ENCODE measurements at places on chromosomes 6 and 20.

- DNase-seq: peak; percentile 46
Measured at GRCh38 chr6:107716688-107717089, 107.4 kb downstream of the SCML4 start.

- DNase-seq: no peak
Measured at GRCh38 chr6:87731080-87731479, 29.0 kb upstream of the AKIRIN2 start.

- DNase-seq: no peak
Measured at GRCh38 chr6:47133230-47134000, 91.3 kb upstream of the ADGRF1 start.

GRCh38 chr20:16563066-16563806 lies 10.0 kb downstream of the KIF16B start:
- DNase-seq: no peak

DNA sequence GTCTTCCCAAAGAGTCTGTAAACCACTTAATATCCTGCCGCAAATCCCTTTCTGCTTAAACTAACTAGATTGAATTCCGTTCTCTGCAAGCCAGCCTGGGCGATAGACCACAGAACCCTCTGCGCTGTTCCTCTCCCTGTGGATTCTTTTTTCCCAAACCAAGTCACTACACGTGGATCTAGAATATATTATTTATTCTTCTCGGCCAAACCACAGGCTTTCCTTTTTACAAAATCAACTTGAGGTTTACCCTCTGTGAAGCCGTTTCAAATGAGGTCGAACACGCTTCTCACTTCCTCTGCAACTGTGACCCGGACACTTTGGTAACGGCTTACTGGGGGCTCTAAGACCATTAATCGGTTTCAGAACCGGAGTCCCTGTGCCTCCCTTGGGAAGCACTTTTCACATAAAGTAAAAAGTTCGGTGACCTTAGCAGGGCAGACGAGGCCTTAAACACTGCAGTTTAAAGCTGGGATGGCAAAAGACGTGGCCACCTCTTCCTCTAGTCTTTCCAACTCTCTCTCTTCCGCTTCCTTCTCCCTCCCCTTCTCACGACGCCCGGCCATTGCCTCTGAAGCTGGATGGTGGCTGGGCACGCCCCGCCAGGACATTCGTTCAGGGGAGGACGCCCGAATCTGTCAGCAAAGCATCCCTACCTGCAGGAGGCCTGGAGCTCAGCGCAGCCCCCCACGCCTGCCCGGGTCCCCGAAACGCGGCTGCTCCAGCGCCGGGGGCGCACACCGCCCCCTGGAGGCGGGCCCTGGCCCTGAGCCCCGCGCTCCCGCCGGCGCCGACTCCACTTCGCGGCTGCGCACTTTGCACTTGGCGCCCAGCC lies 55.0 kb upstream of the FOXC1 start:
- peak; percentile 38 for DNase-seq

GRCh38 chr20:49272654-49273053 lies 5.2 kb downstream of the ZNFX1 start:
- DNase-seq: no peak

GRCh38 chr6:2450546-2450945 lies 205.1 kb upstream of the GMDS start:
- DNase-seq: no peak

- no peak for DNase-seq
Measured at GRCh38 chr20:34717230-34718095, 13.3 kb downstream of the TP53INP2 start.

GRCh38 chr6:5557506-5557905 lies 296.2 kb downstream of the FARS2 start:
- no peak for DNase-seq

DNA sequence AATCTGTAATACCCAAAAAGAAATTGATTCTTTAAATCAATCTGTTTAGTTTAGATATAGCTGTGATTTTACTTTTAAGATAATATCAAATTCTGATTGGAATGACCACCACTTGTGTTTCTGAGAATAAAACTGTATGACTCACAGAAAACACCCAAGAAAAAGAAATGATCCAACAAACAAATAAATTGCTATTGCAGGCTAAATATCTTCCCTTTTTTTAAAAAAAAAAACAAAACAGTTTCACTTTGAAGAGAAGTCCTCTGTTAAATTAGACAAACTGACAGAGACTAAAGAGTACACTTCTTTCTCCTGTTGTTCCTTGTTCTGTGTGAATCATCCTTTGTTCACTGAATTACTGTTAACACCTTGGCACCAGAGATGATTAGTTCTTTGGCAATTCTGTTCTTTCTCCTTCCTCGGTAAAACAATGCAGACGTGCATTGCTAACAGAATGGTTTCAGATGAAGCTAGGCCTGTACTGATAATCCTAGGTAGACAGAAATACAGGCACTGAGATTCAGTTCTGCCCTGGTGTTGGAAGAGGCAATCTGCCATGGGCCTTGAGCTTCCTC lies 895.2 kb upstream of the CITED2 start:
- DNase-seq: no peak

DNA sequence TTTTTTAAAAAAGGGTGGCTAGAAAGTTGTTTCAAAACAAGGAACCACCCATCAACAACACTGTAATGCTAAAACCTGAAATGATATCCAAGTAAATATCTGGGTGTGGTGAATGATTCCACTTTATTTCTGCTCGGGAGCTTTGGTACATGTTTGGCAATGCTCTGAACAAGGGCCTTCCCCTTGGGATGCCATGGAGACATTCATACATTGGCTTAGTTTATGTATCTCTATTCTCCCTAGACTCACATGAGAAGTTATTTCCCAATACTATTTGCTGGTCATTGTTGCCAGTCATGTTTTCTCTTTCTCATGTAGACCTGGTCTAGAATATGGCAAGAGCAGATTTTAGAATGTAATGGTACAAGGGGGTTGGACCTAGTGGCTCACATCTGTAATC lies 22.9 kb downstream of the ADTRP start:
- DNase-seq: no peak

DNA sequence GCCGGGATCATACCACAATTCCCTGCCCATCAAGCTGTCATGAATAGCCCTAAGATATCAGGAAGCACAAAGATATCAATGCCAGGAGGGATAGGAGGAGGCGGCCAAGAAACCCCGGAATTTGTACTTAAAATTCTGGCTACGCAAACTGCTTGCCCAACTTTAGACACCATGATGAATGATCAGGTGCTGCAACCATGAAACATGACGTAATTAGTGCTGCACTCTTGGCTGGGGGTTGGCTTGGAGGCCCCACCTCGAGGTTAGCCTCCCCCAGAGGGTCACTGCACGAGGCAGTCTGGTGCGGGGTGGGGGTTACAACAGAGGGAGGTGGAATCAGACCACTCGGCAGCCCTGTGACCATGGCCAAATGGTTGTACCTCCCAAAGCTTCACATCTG lies 8.9 kb downstream of the SIRPA start:
- DNase-seq: no peak

DNA sequence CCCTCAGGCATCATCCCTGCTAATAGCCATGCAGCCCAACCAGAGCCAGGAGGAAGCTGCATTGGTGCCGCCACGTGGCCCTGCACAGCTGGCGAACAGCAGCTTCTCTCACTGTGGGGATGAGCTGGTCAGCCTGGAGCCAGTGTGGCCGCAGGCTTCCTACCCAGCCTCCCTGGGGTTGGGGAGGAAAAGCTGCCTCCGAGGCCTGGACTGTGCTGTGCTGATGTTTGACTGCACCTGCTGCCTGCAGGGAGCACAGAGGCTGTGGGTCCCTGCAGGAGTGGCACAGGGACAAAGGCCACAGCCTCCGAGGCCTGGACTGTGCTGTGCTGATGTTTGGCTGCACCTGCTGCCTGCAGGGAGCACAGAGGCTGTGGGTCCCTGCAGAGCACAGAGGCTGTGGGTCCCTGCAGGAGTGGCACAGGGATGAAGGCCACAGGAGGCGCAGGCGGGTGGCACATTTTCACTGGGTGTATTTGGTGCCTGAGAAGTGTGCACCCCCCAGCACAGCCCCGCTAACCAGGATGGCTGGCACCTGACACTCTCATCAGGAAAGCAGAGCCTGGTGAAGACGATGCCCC lies 83.9 kb downstream of the DLL1 start:
- no peak for DNase-seq

DNA sequence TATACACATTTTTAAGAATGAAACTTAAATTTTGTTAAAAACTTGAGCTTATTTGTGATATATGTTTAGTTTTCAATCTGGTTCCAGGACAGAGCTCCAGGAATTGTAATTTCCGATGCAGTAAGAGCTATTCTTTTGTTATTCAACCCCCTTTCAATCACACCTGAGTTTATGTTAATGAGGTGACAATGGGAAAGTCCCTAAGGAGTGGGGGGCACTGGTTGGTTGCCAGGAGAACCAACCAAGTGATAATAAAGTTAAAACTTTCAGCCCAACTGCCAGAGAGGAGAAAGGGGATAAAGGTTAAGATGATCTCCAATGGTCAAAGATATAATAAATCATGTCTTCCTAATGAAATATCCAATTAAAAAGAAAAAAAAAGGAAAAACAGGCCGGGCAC lies 19.8 kb downstream of the MDN1 start:
- no peak for DNase-seq

DNA sequence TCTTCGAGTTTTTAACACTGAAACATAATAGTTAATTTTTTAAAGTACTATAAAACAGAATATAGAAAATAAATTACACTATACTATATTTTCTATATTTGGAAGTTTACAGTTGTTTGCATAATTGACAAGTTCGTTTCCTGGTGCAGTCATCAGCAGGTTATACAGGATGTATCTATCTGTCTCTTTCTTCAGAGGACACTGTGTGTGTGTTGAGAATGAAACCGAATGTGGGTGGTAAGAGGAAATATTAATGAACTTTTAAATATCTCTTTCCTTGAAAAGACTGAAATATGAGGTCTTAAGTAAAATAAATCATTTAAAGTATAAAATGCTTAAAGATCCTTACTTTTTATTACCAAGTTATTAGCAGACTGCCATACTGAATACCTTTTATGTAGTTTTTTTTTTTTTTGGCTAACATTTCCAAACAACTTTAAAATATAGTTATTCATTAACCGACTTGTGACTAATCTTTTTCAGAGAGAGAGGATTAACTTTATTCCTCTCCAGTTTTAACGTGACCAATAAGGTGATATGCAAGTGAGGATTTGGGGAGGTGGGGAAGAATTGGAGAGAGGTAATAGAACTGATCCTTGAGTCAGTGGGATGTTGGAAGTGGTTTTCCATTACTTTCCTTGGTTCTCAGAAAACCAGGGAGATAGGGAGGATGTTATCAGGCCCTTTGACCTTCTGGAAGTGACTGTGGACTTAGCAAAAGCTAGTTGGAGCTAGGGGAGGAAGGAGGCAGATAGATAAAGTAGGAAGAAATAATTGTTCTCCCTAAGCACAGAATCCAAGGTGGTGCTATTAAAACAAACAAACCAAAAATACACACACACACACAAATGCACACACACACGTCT lies 380.0 kb upstream of the FLRT3 start:
- DNase-seq: no peak

GRCh38 chr6:33029328-33030184 lies 20.2 kb upstream of the HLA-DOA start:
- no peak for DNase-seq

GRCh38 chr6:118216751-118217150 lies 309.7 kb downstream of the SLC35F1 start:
- DNase-seq: no peak

DNA sequence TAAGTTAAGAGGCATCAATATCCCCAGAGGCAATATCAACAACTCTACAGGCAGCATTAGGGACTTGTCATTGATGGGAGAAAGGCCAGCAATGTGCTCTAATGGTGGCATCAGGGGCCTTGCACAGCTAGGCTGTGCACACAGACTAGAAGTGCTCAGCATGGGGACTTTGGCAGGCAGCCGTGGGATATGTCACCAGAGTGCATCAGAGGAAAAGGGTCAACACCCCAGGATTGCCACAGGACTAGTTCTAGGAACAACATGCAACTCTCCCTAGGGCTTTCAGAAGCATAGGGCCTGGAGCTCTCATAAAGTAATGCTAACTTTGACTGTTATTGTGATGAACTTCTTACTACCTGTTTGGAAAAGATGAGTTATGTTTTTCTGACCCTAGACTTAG lies 32.2 kb upstream of the OSTM1 start:
- DNase-seq: no peak

DNA sequence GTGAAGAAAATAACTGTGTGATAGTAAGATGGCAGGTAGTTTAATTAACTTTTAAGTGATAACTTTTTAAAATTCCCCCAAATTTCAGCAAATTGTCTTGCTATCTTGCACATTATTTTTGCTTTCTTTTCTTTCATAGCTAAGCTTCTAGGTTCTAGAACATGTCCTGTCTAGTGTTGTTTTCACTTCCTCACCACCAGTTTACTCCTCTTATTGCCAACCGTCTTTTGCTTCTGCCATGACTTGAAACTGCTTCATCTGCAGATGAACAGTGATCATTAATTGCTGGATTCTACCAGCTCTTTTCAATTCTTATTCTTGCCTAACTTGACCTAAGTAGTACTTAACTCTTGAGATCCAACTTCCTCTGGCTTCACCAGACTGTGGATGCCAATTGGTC lies 137.8 kb downstream of the CENPW start:
- no peak for DNase-seq

DNA sequence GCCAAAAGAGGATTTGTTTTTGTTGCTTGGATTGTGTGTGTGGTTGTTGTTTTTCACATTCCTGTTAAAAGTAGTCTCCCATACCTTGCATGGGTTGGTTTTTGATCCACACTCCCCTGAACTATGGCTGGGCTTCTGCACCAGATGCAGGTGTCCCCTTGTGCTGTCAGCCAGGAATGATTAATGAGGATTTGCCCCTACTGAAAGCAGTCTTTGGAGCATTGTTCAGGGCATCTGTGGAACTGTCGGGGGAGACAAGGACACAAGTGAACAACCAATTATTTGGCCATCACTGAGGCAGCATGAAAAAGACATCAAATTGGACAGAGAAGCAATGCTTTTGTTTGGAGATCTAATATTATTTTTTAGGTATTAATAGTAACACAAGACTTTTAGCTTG lies 373.2 kb upstream of the MMS22L start:
- no peak for DNase-seq
